ENCODE measurements at places on chromosomes 16 and 17.

DNA sequence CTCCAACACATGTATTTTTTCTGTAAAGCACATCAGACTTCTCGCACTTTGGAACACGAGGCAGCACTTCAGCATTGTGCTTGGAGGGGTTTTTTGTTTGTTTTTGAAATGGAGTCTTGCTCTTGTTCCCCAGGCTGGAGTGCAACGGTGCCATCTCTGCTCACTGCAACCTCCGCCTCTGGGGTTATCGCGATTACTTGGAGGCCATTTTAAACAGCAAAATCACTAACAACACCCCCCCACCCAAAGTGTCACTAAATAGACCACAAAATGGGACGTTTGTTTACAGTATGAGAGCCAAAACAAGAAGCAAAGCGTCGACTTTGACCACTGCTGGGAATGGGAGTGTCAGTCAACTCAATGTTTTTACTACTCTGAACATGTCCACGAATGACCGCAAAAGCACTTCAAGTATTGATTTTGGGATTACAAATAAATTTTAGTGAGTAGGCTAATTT is 9.0 kb upstream of the C16orf87 start:
- no peak for DNase-seq

DNA sequence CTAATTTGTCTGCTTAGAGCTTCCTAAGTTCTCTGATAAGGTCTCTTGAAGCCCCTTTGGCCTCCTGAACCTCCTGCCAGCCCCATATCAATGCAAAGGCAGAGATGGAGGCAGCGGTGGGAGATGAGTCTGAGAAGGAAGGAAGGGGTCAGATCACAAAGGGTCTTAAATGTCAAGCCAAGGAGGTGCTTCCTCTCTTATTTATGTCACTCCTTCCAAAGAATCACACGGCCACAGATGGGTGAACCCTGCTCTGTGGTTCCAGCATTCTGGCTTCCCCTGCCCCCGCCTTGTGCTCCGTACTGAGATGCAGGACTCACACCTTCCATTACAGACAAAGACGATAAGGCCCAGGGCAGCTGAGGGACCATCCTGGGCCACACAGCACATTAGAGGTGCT is 96.3 kb downstream of the GSG1L start:
- DNase-seq, result no peak

GRCh38 chr17:57201481-57201880 is 54.8 kb upstream of the MSI2 start:
- DNase-seq, result no peak

- peak; percentile 64 for DNase-seq
These were observed 77.3 kb upstream of the ATF7IP2 start for GRCh38 chr16:10308305-10309193.

DNA sequence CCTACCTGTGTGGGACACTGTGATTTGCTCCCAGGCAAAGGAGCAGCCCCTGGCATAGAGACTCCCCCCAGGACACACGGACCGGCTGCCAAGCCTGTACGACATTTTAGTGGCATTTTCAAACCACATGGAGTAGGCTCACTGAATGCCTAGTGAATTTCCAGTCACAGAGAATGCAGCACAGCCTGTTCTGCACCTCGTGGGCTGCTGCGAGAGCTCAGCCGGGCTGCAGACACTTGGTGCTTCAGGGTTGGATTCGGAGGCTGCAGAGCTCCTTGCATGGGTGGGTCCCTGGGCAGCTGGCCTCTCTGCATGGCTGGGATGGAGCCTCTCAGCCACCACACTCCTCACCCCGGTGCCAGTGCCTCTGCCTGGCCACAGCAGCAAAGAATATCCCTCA is 51.2 kb upstream of the HNF1B start:
- DNase-seq, result no peak

- peak; percentile 61 for DNase-seq
These were observed 906 bp downstream of the RBL2 start for GRCh38 chr16:53435066-53435688.

- no peak for DNase-seq
These were observed 18.0 kb upstream of the DBNDD1 start for GRCh38 chr16:90037276-90037675.

GRCh38 chr16:89801800-89802199 is 14.6 kb downstream of the FANCA start:
- DNase-seq, result no peak

- no peak for DNase-seq
These were observed 73.2 kb downstream of the NT5M start for GRCh38 chr17:17376362-17376761.

All from RWPE2 (cell line).